ENCODE measurements at places on chromosomes 5 and 9.

- no peak for DNase-seq
Measured at GRCh38 chr9:130888146-130888885, 8.3 kb downstream of the QRFP start.

DNA sequence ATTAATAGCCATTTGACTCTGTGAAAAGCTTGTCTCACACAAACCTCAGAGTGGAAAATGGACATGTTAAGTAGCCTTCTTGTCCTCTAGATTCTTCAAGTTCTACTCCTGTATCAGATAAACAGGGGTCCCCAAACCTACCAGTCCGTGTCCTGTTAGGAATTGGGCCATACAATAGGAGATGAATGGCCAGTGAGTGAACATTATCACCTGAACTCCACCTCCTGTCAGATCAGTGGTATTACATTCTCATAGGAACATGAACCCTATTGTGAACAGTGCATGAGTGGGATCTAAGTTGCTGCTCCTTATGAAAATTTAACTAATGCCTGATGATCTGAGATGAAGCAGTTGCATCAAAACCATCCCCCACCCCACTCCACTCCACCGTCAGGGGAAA is 136.3 kb downstream of the TMEM232 start:
- no peak for DNase-seq

GRCh38 chr5:24401773-24402172 is 243.0 kb downstream of the CDH10 start:
- DNase-seq, result no peak

- no peak for DNase-seq
Measured at GRCh38 chr5:158770506-158770905, 329.2 kb downstream of the EBF1 start.

DNA sequence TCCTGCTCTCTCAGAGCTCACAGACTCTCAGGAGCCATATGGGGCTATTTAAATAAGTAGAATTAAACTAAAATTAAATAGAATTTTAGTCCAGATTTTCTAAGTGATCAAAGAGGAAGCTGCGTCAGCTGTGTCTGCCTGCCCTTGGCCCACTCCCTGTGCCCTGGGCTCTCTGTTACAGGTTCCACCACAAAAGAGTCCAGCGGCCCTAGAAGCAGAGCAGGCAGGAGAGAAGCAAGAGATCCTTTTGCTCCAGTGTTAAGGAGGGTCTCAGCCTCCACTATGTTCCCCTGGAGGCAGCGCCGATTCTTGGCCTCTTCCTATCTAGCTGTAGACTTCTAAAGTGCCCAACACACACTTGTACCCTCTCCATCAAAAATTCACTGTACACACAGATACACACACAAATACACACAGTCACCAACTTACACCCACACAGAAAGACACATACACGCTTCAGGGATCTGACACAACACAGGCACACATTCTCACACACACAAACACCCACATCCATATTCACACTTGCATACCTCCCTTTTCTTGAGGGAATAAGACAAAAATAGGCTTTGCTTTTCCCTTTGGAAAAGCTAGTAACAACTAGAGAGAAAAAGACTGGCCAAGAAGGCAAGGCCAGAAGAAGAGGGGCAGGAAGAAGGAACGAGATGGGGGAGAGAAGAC is 5.5 kb upstream of the TNIP1 start:
- DNase-seq, result no peak

DNA sequence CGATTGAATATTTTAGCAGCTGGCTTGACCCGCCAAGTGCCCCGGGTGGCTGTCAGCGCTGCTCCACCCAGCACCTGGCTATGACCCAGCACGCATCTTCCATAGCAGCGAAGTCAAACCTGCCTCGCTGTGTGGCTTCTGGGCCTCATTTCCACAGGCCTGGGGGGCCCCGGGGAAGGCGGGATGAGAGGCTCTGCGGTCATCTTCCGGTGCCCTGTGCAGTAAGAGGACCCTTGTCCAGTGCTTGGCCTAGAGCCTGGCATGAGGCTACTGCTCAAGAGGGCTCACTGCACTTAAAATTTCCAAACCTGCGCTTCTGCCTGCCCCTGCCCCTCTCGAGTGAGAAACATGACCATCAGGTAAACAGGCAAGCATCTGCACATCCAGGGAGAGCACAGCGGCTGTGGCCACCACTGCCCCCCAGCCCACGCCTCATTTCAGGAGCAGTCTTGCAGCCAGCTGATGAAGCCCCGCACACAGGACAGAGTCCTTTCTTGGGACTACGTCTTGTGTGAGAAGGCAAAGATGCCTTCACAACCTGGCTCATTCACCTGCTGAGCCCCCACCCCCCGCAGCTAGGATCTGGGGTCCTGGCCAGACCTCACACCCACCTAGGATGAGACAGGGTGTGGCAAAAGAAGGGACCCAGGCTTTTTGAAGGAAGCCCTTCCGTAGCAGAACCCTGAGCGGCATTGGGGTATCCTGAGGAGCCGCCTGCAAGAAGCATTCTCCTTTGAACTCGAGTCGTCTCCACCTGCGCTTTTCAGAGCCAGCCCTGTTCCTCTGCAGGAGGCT is 69.5 kb upstream of the UNC5A start:
- no peak for DNase-seq

DNA sequence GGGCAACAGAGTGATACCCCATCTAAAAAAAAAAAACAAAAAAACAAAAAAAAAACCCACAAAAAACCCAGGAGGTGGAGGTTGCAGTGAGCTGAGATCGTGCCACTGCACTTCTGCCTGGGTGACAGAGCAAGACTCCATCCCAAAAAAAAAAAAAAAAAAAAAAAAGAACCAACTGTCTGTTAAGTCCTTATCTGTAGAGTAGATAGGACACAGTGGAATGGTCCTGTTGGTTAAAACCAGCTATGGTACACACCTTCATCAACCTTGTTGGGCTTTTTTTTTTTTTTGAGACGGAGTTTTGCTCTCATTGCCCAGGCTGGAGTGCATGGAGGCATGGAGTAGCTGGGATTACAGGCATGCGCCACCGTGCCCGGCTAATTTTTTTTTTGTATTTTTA is 12.2 kb downstream of the SLC25A25 start:
- no peak for DNase-seq

GRCh38 chr9:15430920-15431844 is 8.5 kb downstream of the SNAPC3 start:
- no peak for DNase-seq

- DNase-seq, result no peak
Measured at GRCh38 chr5:151912360-151912759, 12.3 kb downstream of the GLRA1 start.

DNA sequence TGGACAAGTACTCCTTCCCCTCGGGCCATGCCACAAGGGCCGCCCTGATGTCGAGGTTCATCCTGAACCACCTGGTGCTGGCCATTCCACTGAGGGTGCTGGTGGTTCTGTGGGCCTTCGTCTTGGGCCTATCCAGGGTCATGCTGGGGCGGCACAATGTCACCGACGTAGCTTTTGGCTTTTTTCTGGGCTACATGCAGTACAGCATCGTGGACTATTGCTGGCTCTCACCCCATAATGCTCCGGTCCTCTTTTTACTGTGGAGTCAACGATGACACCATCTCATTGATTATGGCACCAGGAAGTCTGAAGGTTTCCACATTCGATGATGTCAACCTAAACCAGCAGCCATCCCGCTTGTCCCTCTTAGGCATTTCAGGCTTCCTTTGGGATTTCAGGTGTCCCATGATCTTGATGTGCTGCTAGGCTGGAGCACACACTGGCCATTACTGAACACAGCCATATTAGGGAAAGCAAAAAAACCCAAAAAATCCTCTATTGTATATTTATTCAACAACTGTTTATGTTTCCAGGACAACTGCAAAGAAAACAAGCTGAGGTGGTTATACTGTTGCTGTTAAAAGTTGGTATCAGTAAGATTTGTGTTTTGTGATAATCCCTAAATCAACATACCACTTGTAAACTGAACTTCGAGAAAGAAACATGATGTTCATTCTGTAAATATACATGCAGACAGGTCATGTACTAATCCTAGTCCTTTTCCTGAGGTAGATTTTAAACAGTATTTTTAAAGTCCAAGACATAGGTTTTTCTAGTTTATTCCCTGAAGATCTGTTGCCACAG is 1.1 kb downstream of the PLPP6 start:
- no peak for DNase-seq

- DNase-seq, result no peak
Measured at GRCh38 chr5:151405334-151406160, 41.9 kb upstream of the SLC36A1 start.

DNA sequence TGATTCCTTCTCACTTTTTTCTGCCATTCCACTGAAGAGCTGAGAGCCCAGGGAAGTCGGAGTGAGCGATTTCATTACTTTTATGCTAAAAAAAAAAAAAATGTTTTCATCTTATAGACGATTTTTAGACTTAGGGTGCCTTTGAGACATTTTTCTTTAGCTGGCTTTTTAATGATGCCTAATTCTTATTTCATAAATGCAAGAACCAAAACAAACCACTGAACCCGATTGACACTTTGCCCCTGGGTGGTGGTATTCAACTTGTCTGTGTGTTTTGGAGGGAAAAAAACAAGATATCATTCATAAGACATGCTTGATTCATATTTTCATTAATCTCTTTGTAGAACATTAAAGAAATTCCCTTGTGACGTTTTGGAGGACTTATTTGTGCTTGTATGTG is 2.4 kb downstream of the TLE4 start:
- no peak for DNase-seq

DNA sequence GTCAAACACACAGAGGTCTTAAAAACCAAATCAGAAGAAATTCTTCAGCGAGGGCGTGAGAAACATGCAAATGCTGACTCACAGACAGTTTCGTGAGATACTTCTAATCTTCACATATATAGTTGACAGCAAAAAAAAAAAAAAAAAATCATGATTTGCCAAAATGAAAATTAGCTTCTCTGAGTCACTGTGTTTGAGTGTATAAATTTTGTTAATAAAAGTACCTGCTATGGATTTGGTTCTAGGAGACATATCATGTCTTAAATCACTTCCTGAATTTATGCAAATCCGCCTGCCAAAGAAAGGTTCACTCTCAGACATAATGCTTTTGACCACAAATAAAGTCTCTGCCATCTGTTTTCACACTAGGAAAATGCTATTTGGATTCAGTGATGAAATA is 114.3 kb downstream of the SLC1A3 start:
- no peak for DNase-seq

- DNase-seq, result no peak
Measured at GRCh38 chr9:124559871-124560270, 52.7 kb upstream of the NR5A1 start.

DNA sequence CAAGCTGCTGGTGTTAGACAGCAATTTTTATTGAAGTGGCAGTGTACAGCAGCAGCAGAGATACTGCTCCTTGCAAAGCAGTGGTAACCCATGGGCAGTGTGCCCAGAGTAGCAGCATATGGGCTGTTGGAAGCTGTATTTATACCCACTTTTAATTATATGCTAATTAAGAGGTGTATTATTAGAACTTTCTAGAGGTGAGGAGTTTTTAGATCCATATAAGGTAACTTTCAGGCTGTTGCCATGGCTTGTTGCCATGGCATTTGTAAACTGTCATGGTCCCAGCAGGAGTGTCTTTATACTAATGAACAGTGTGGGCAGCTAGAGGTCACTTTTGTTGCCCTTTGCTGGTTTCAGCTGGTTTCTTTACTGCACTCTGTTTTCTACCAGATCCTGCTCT is 3.7 kb upstream of the PJA2 start:
- DNase-seq, result no peak

DNA sequence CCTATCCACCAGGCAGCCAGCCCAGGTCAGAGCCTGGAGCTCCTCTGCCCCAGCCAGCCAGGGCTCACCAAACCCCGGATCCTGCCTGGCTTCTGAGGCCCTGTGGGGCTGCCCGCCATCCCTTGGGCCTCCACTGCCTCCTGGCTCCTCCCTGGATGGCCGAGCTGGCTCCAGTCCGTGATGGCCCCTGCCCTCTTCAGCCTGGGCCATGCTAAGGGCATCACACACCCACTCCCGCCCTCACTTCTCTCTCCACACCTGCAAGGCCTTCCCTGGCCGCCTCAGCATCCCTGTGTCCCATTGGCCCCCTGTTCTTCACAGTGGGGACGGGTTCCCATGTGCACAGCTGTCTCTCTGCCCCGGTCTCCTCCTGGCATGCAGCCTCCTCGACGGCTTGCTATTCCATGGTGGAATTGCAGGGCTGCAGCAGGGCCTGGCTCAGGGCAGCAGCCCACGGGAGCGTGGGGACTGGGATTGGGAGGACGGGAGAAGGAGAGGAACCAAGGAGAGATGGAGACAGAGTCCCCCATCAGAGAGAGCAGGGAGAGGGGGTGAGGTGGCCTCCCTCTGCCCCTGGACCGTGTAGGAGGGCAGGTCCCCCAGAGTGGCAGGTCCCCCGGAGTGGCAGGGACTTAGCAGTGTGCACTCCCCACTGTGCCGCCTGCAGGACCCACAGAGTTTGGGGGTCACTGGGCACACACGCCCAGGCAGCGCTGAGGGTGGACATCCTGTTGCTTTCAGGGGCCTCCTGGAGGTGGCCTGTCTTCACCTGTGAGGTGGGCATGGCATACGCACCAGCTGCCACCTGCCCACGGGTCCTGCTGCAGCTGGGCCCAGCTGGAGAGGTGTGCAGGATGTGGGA is 16.7 kb upstream of the RNU6ATAC start:
- DNase-seq, result no peak

GRCh38 chr5:93348231-93348630 is 232.8 kb downstream of the NR2F1-AS1 start:
- no peak for DNase-seq

DNA sequence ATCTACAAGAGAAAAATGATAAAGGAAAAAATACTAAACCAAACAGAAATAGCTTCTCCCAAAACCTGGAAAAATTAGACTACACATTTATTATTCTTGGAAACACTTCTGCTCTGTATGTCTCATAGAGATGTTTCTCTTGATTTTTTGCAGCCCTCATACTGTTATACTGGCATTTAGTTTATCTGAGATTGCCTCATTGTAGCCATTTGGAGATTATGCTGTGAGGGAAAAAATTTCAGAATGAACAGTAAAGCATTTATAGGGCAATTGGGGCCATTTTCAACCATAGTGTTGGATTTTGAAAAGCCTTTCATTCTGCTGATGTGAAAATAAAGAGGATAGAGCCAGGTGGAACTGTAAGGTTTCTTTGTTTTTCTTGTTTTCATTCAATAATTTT is 441.8 kb upstream of the RIOK2 start:
- DNase-seq, result no peak

- DNase-seq, result peak; percentile 6
Measured at GRCh38 chr5:78162253-78162862, 132.1 kb downstream of the AP3B1 start.

GRCh38 chr5:14242871-14243383 is 99.8 kb downstream of the TRIO start:
- DNase-seq, result no peak

GRCh38 chr9:98306384-98307145 is 51.1 kb upstream of the TBC1D2 start:
- peak; percentile 24 for DNase-seq

DNA sequence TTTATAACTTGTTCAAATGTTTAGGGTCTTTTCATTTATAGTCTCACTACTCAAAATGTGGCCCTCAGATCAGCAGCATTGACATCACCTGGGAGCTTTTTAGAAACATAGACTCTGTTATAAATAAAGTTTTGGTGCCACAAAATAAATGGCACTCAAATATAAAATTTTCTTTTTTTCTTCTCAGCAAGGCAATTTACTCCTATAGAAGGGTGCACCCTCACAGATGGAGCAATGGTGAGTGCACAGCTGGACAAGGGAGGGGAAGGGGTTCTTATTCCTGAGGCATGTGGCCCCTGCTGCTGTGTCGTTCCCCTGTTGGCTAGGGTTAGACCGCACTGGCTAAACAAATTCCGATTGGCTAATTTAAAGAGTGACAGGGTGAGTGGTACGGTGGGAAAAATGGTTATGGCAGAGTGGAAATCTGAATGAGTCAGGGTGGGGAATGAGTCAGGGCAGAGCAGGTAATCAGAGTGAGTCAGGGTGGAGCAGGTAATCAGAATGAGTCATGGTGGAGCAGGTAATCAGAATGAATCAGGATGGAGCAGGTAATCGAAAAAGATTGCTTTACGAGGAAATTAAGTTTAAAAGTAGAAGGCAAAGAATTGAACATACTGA is 31.8 kb upstream of the C7 start:
- no peak for DNase-seq

Data from NCI-H1694 (cell line).